ENCODE measurements at places on chromosomes 12 and 14.

DNA sequence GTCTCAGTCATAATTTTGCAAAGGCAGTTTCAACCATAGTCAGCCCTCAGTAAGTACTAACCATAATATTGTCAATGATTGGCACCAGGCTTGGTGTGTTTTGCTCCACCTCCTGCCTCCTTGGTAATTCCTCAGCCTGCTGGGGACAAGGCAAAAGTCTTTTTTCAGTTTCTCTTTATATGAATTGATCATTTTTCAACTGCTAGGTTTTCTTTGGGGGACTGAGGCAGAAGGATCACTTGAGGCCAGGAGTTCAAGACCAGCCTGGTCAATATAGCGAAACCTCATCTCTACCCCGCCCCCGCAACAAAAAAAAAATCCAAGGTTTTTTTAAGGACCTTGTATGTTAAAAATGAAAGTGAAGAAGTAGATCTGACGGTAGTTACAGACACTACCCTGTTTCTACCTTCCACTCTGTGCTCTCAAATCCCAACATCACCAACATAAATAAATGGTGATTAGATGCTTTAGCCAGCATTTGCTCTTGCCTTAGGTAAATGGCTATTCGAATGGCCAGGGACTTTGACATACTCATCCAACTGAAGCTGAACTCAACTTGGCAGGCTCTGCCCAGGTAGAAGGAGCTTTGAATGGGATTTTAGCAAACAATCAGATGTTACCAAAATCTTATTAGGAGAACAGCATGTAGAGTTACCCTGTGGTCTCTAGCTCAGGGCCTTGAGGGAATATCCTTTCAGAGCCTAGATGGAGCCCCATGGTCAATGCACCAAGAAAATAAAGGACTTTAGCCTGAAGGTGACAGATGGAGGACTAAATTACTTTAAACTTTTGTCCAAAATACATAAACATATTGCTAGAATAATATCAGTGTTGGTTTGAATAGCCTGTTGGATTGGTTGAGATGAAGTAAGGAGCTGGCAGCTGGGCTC, 126.9 kb upstream of the AMIGO2 start:
- no peak for DNase-seq

GRCh38 chr12:52756281-52756960, 20.7 kb downstream of the KRT76 start:
- DNase-seq = no peak

GRCh38 chr12:131473741-131474709, 236.9 kb upstream of the SFSWAP start:
- DNase-seq = no peak

- DNase-seq = no peak
Measured at GRCh38 chr14:94307410-94307992, 14.4 kb upstream of the SERPINA10 start.

DNA sequence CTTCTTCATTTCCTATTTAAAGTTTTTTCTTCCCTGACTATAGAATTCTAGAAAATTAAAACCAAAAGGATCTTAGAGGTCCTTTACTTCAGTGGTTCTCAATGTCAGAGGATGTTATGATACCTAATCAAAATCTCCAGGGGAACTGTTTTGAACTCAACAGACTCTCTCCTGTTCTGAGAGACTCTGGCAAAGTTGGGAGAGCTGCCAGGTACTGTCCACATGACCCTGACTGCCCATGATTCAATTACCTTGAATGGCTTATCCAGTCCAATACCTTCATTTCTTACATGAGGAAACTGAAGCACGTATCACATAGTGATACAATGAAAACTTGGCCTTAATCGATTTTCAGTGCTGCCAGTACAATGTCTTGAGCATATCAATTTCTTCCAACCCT, 16.6 kb downstream of the ALKBH1 start:
- no peak for DNase-seq

- no peak for DNase-seq
Measured at GRCh38 chr14:95698287-95698686, 12.1 kb downstream of the TCL1B start.

DNA sequence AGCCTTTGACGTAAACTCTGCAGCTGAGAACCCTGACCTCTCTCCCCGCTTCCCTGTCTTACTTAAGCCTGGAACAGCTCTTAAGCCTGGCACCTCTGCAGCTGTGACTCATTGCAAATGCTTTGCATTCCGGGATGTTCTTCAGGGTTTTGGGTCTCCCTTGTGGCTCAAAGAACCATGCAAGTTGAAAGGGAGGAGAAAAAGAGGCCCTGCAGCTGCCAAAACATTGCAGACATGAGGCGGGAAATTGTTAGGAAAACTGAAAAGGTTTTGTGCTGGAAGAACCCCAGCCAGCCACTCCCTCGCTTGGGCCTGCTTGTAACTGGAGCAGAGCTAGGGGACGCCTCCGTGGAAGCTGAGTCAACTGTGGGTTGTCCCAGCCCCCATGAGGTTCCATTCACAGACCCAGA, 60.2 kb upstream of the FERMT2 start:
- no peak for DNase-seq

DNA sequence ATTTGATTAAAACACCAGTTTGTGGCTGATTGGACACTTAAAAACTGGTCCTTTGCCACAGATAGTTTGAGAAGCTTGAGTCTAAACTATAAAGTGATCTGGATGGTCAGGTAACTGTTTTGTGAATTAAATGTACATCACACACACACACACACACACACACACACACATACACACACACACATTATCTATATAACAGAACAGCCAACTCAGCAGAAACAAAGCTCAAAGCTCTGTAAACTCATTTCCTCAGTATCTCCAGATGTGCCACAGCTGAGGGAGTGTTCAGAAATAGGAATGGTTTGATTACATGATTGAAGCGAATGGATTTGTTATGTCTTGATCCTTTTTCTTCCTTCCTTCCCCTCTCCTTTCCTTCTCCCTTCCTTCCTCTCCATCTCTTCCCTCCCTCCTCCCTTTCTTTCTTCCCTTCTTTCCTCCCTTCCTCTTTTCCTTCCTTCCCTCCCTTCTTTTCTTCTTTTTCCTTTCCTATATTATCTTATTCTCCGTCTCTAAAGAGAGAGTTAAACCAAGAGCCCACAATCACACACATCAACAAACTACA, 100.3 kb downstream of the LLPH start:
- no peak for DNase-seq

- DNase-seq = no peak
Measured at GRCh38 chr12:67939611-67940010, 49.6 kb upstream of the IFNG-AS1 start.

DNA sequence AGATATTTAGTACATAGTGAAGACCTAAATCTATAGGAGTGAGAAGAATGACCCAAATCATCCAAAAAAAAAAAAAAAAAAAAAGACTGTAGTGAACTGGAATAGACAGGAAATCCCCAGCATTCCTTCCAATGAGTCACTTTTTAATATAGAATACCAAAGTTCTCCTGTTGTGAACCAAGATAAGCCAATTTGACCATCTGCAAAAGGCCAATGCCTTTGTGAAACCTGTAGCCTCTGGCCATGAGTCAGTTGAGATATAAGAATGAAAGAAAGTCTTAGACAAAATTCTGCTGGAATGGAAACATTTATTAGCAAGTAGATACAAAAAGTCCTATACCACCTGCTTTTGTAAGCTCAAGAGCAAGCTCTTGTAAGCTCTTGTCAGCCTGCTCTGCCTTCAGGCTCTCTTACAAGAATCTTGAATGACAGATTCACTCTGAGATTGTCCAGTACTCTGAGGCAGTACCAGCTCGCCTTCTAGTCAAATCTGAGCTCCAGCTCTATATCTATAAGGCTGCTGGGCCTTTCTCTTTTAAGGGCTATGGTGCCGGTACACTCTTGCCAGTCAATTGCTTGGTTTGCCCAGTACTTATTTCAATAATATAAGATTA, 243.0 kb upstream of the TMTC1 start:
- DNase-seq = no peak

DNA sequence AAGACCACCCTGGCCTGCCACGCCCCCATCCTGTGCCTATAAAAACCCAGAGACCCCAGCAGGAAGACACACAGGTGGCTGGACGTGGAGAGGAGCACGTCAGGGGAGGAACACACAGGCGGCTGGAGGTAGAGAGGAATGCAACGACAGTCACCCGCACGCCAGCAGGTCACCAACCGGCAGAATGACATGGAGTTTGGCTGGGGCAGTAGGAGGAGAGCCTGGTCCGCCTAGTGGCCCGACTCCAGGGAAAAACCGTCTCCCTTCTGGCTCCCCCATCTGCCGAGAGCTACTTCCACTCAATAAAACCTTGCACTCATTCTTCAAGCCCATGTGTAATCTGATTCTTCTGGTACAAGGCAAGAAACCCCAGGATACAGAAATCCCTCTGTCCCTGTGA, 62.7 kb upstream of the KCNH3 start:
- no peak for DNase-seq

GRCh38 chr12:113812411-113813228, 153.5 kb downstream of the RBM19 start:
- no peak for DNase-seq

- no peak for DNase-seq
Measured at GRCh38 chr14:103692159-103692558, 23.1 kb downstream of the XRCC3 start.

DNA sequence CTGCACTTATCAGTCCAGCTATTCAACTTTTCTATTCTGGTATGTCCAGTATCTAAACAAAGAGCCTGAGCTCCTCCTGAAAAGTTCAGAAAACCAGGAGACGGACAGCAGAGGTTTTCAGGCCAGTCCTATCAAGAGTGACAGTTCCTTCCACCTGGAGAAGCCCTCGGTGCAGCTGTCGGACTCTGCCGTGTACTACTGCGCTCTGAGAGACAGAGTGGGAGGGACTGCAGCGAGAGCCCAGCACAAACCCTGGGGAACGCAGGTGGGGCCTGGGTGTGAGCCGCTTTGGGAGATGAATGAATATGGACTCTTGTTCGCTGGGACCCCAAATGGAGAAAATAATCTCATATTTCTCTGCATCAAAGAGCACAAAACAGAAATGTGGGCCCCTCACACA, 329.8 kb upstream of the OR4E1 start:
- DNase-seq = no peak

DNA sequence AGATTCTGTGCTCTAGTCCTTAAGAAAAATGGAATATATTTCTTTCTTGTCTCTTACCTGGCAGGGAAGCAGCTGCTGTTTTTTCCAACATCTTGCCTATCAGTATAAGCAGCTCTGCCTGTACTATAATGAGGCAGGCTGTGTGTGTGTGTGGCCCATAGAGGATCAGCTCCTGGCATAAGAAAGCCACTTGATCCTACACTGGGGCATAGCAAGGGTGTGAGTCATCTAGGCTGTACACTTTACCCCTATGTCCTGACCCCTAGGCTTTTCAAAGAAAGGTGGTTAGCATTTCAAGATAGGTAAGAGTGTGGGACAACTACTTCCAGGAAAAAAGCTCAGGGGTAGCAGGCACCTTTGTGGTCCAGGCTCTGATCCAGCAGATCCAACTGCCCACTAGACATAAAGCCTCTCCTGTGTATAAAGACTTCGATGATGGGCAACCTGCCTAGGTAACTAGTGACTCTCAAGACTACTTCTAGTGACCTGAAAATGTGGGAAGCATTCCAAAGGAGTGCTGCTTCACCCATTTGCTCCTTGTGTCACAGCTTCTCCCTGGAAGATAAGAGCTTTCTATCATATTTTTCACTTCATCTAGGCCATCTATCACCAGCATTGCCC, 4.9 kb upstream of the SENP1 start:
- no peak for DNase-seq

GRCh38 chr14:87888136-87888999, 104.6 kb downstream of the GALC start:
- DNase-seq = no peak

DNA sequence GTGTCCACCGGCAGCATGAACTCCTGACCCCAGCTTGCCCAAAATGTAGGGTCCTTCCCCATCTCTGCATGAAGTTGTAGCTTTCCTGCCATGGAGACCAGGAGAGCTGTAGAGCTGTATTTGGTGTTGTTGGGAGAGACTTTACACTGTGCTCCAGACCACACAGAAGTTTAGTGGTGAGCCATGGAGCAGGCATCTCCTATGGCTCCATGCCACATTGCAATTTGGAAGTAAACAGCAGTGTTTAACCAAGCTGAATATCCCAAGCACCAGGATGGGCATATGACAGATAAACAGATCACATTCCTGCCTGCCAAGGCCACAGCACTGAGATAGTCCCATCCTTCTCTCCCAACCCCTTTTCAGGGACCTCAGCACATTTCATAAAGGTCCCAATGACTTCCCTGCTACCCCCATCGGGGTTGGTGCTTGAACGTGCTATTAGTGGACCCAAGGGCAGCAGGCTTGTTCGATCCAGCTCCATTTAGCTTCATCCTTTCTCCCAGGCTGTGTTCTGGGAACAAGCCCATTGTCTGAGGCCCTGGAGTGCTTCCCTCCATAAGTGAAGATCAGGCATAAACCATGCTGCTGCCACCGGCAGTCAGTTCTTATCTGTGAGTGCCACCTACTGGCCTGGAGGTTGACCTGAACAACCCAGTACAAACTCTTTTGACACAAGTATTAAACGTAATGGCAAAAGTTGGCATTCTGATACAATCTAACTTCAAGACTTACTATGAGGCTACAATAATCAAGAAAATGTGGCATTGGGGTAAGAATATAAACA, 172.3 kb upstream of the ATXN7L3B start:
- DNase-seq = no peak

GRCh38 chr12:25155022-25155576, 39.9 kb downstream of the DNAI7 start:
- no peak for DNase-seq

Data from stimulated activated CD4-positive, alpha-beta T cell treated with anti-CD3 and anti-CD28 coated beads, TNF-alpha, amount 100 ng/mL, for 4 hours (primary cell).